ENCODE measurements at places on chromosomes 1 and 21. TPM values are rescaled to one million over a fixed set of nuclear protein-coding genes. Genes with fewer than 3 reads are reported as not detected.

- H3K27me3 ChIP-seq = no peaks in the 10 kb centered on the region
- H3K4me1 ChIP-seq = peaks cover 6% of the 10 kb centered on the region
- no peak overlapping the region for H3K27ac ChIP-seq
- H3K36me3 ChIP-seq = no peaks in the 10 kb centered on the region
Measured at GRCh38 chr21:43957128-43957571, 55.0 kb upstream of the TRAPPC10 start.

The HTR6 gene
- not detected for total RNA-seq

- no peaks in the 10 kb centered on the region for H3K27me3 ChIP-seq
- no peak overlapping the region for H3K27ac ChIP-seq
- no peak for DNase-seq
- no peaks in the 10 kb centered on the region for H3K4me1 ChIP-seq
- H3K36me3 ChIP-seq = peaks cover 22% of the 10 kb centered on the region
- no peak overlapping the region for H3K4me3 ChIP-seq
Measured at GRCh38 chr1:183550915-183551314, 39.3 kb downstream of the NCF2 start.

GRCh38 chr1:178870221-178870620, 656 bp downstream of the ANGPTL1 start:
- no peak overlapping the region for H3K27ac ChIP-seq
- no peak overlapping the region for H3K4me3 ChIP-seq
- H3K36me3 ChIP-seq = no peaks in the 10 kb centered on the region

GRCh38 chr1:12728391-12728790, 12.5 kb downstream of the AADACL3 start:
- no peak overlapping the region for H3K4me3 ChIP-seq
- H3K4me1 ChIP-seq = no peaks in the 10 kb centered on the region
- H3K27ac ChIP-seq = no peak overlapping the region
- no peaks in the 10 kb centered on the region for H3K36me3 ChIP-seq
- DNase-seq = no peak

The RGS1 gene
- 3.4 TPM for total RNA-seq

The MCOLN2 gene
- 3.1 TPM for total RNA-seq

GRCh38 chr1:156504438-156504813, 3.9 kb upstream of the MEF2D start:
- H3K4me1 ChIP-seq = peaks cover 60% of the 10 kb centered on the region
- H3K36me3 ChIP-seq = peaks cover 6% of the 10 kb centered on the region
- H3K27me3 ChIP-seq = no peaks in the 10 kb centered on the region
- H3K27ac ChIP-seq = peak overlapping the region; percentile 99

- no peak overlapping the region for H3K27ac ChIP-seq
- no peaks in the 10 kb centered on the region for H3K36me3 ChIP-seq
- H3K4me1 ChIP-seq = no peaks in the 10 kb centered on the region
Measured at GRCh38 chr1:97834899-97835298, 85.9 kb downstream of the DPYD start.

- no peak overlapping the region for H3K27ac ChIP-seq
- peaks cover 6% of the 10 kb centered on the region for H3K4me1 ChIP-seq
- H3K27me3 ChIP-seq = no peaks in the 10 kb centered on the region
- H3K4me3 ChIP-seq = no peak overlapping the region
Measured at GRCh38 chr1:1021920-1022259, 2.0 kb downstream of the AGRN start.

DNA sequence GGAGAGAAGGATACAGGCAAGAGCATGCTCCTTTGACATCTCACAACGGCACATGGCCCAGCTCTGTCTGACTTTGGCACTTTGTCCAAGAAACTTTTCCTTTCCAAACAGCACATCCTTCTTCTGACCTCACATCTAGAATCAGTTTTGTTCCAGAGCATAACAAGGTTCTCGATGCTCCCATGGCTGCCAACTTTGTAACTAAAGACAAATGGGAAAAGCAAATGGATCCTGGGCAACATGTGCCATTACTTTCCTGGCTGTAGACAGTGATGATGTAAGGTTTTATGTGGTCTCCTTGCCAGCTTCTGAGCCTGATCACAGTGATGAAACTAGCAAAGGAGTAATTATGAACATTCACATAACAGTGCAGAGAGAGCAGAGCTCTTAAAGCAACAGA, 171.8 kb upstream of the C1orf87 start:
- no peaks in the 10 kb centered on the region for H3K4me1 ChIP-seq
- no peaks in the 10 kb centered on the region for H3K36me3 ChIP-seq
- DNase-seq = no peak
- H3K27ac ChIP-seq = no peak overlapping the region

GRCh38 chr1:46617108-46617800, 643 bp upstream of the MOB3C start:
- peak overlapping the region; percentile 74 for H3K4me3 ChIP-seq
- H3K27ac ChIP-seq = peak overlapping the region; percentile 94
- H3K27me3 ChIP-seq = no peaks in the 10 kb centered on the region

DNA sequence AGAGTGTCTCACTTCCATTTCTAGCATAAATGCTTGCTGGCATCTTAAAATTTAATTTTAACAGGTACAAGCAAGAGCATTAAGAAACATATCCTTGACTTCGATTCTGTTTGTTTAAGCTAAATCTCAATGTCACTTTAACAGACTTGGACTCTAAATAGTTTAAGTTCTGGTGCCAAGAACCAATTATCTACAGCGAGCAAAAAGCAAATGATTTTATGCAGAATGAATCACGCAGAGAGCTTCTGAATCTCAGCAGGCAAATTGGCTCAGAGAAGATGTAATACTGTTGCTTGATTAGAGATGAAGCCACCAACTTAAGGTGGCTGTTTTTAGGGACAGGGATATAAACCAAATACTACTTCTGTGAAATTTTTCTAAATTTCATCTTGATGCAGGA, 117.0 kb upstream of the PLD5 start:
- no peaks in the 10 kb centered on the region for H3K27me3 ChIP-seq
- no peak overlapping the region for H3K27ac ChIP-seq
- H3K36me3 ChIP-seq = no peaks in the 10 kb centered on the region
- no peaks in the 10 kb centered on the region for H3K4me1 ChIP-seq
